ENCODE measurements at places on chromosomes 1 and 21. TPM values are rescaled to one million over a fixed set of nuclear protein-coding genes. Genes with fewer than 3 reads are reported as not detected.

DNA sequence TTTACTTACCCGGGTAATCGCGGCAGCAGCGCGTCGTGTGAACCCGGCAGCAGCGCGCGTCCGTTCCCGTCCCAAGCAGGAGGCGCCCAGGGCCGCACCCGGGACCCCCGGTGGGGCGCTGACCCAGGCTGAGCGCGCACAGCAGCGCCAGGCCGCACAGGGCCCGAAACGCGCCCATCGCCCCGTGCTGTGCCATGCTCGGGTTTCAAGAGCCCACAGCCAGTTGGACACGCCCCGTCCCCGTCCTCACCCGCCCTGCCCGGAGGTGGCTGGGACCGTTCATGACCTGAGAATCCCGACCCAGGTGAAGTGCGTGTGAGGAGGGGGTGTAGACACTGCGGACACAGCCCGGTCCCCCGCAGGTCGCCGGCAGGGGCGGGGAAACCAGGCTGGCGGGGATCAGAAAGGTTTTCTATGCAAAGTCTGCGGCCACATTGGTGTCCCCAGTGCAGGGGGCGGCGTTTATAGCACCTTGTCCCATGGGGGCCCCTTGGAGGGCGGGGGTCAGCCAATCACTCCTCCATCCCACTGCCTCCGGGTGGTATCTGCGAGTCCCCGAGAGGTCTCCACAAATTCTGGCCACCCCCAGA, at the start of gene TNFRSF18:
TNFRSF18 (minus strand) TSS at position 217 of the 590 bp plus-strand sequence; CDS start at position 196, 21 bp downstream.
- DNase-seq: no peak

The NUDT4B gene
- total RNA-seq: 19.9 TPM

DNA sequence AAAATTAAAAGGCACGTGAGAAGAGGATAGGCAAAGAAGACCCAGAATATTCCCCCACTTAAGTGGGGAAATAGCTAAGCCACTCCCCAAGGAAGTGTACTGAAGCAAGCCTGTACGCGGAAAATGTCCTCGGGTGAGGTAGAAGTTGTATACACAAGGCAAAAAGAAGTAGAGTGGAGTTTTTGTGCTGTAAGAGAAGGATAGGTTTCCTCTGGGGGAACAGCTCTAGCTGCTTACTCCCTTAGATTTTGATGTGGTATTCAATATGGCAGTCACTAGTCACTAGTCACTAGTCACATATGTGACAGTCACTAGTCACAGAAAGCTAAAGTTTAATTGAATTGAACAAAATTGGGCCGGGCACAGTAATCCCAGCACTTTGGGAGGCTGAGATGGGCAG, 7.6 kb downstream of the TXNIP start:
- no peak for DNase-seq

DNA sequence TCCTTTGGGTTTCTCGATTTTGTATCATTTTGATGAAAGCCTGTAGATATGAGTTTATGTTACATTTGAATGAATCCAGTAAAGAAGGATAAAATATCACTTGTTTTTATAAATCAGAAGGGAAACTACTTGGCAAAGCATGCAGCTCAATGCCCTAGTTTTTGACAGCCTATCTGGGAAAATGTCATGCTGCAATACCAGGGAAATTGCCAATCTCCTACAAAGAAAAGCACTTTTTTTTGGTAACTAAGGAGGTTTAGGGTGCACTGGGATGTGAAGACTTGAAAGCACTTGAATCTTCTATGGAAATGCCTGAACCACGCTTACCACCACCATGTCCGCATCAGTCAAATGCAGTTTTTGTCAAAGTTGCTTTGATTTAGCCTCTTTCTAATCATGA, 446.9 kb upstream of the LRRC7 start:
- DNase-seq: no peak

DNA sequence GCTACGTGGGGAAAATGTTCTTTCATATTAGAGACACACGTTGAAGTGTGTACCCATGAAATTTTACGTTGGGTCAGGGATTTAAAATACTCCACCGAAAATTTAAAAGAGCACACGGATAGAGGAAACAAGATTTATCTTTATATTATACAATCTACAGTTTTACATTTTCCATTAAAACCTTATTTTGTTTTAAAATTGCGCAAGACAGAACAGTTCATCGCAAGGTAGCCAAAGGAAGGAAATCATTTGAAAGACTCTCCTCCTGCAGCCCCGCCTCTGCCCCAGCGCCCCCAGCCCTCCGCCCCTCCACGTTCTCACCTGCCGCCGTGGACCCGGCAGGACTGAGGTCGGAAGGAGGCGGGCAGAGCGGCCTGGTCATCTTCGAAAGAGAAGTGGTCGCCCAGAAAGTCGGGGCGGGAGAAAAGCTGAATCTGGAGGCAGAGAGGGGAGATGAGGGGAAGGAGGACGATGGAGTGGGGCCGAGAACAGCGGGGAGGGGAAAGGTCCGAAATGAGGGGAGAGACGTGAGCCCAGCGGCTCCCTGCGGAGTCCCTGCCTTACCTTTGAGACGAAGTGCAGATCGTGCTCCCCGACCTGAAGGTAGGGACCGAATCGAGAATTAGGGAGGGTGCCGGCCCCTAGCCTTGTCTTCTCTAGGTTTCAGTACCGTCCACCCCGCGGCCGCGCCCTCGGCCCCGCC, 18.0 kb downstream of the CRYBG2 start:
- no peak for DNase-seq

The LRRC71 gene
- not detected for total RNA-seq

All from IMR-90 (cell line).